CD4-positive, alpha-beta T cell treated with Interleukin-6 at 100 ng/mL for 8 hours (primary cell): ENCODE measurements at places on chromosomes 1 and 21.

- DNase-seq = no peak
These were observed 16.0 kb downstream of the ZBTB17 start for GRCh38 chr1:15959827-15960446.

DNA sequence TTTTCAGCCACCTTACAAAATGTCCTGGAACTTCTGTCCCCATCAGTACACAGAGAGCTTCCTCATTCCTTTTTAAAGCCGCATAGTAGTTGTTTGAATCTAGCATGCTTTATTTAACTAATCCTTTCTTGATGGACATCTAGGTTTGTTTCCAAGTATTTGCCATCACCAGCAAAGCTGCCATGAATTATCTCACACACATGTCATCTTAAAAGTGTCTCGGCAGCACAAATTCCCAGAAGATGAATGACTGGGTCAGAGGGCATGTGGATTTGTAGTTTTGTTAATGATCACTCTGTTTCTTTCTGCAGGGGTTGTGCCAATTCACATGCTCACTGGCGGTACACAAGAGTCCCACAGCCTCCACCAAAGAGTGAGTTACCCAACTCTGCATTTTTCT, 68.3 kb downstream of the CLIC6 start:
- no peak for DNase-seq

DNA sequence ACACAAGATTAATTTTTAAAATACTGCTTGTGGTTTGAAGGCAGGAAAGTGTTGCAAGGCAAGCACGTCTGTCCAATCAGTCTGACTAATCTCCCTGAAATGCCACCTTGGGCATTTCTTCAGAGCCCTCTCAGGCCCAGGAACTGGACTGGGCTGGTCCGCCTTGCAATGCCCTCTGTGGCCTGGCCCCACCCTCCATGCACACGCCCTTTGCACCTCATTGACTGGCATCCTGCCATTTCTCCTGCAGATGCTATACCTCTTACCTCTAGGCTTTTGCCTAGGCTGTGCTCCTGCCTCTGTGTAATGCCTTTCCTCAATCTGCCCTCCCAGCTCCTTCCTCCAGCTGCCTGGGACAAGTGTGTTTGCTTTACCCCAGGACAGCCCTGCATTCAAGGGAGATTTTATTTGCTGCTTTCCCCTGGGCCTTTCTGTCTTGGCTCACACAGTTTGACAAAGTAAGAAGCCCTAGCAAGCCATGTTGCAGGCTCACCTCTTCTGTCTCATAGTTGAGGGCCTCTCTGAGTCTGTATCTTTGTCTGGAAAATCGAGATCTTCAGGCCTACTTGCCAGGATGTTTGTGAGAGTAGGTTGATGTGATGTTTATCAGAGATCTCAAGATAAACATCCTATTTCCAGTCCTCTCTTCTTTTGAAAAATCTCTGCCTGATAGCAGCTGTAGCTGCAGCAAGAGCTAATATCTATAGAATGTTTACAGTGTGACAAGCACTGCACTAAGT, 149.2 kb upstream of the JUN start:
- no peak for DNase-seq

GRCh38 chr1:2526824-2527555, 594 bp upstream of the PANK4 start:
- no peak for DNase-seq

GRCh38 chr1:180836449-180836848, 76.2 kb upstream of the KIAA1614 start:
- DNase-seq = no peak

- no peak for DNase-seq
These were observed 128.0 kb downstream of the ACTL8 start for GRCh38 chr1:17883136-17883535.

- DNase-seq = no peak
These were observed 13.4 kb downstream of the ITSN1 start for GRCh38 chr21:33655588-33656221.

DNA sequence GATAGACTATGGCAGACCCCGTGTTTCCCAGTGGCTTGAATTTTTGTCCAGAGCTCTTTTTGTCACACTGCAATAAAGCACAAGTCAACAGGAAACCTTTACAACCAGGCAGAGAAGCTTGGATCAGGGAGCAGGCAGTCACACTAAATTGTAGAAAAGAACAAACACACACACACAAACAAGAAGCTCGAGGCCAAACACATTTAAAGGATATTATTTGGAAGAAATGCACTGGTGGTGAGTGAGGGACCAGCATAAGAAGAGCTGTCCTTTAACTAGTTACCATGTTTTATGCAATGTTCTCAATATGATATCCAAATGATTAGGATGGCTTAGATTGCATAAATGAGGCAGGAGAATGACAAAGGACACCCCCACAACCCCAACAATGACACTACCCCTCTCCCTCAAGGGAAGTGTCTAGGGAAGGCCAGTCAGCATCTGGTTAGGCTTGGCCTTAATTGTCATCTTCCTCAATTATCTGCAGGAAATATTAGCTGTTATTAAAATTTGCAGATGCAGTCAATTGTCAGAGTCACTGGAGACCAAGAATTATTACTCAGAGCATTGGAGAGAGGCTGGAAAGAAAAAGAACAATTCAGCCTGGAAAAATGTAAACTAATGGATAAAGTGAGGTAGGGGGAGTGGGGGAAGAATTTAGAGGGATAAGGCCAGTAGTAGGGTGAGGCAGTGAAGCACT, 35.3 kb downstream of the DDR2 start:
- no peak for DNase-seq

- no peak for DNase-seq
These were observed 62.0 kb upstream of the HOOK1 start for GRCh38 chr1:59752556-59753414.

DNA sequence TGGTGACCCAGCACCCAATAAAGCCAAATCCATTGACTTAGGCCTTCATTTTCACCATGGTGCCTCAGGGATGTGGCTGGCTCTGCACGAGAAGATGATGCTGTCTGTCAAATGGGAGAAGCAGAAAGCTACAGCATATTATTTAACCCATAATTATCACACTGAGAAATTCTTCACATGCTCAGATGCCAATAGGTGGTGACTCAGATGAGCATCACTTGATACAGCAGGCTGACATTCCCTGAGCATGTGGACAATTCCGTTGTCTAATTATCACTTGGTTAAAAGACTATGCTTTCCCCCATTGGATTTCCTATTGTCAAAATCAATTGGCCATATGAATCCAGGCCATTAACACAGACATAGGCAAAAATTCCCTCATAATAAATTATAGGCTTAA, 44.0 kb upstream of the HSD3B1 start:
- DNase-seq = no peak

DNA sequence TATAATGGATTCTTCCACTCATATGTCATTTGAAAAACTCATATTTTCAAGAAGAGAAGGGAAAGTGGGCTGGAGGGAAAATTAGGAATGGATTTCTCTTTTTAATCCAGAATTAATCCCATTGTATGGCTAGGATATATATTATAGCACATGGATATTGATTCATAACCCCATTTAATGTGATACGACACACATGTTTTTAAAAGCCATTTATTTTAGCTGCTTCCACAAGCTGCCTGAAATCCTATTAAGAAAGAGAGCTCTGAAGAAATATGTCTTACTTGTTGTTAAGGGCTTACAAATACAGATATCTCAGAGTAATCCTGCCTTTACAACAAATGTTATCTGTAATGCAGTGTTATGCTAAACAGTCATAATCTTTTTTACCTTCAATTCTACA, 598.6 kb downstream of the AMY1C start:
- no peak for DNase-seq

DNA sequence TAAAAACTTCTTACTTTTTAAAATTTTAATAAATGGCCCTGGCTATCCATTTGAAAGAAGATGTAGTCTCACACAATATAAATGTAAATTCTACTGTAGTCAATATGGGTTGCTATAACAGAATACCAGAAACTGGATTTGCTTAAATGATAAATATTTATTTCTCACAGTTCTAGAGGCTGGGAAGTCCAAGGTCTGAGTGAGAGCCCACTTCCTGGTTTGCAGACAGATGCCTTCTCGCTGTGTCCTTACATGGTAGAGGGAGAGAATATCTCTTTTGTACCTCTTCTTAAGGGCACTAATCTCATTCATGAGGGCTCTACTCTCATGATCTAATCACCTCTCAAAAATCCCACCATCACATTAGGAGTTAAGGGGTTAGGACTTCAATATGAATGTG, 35.2 kb downstream of the EXO1 start:
- no peak for DNase-seq

DNA sequence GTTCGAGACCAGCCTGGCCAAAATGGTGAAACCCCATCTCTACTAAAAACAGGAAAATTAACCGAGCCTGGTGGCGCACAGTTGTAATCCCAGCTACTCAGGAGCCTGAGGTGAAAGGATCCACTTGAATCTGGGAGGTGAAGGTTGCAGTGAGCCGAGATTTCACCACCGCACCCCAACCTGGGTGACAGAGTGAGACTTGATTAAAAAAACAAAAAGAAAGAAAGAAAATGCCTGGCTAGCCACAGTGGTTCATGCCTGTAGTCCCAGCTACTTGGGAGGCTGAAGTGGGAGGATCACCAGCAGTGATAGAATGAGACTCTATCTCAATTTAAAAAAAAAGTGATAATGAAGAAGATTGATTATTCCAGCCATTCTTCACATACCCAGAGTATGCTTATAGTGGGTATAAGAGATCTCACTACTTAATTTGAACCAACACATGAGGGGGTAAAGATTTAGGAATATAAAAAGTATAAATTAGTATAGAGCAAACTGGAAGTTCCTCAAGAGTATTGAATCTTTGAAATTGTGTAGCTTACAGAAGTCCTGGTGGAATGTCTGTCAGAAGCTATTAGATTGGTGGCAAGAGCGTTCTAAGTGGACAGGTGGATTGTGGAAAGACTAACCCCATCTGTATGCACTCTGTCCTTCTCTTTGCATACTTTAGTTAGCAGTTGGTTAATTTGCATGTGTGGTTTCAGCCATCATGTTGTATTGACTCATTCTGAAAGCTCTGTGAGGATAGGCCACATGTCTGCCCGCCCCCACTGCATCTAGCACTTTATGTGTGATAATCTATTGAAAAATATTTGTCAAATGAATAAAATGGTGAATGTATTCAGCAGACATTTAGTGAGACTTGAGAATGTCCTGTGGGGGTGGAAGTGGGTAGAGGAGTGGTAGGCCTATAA, 25.0 kb downstream of the RLF start:
- DNase-seq = no peak

DNA sequence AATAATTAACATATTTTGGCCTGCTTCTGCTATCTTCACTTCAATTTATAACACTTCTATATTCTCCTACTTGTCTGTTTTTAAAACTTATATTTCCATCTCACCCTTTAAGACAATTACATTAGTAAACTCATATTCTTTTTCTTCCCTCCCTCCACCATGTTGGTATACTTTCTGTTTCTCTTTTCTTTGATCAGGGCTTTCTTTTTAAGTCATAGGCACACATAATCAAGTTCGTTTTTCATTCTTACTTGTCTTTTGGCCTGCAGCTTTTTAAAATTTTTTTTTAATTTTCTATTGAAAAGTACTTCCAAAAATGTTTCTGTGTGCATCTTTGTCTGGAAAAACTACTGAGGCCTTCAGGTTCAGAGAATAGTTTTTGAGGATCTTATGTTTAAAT, 2.3 kb downstream of the PYHIN1 start:
- DNase-seq = peak; percentile 15

- DNase-seq = no peak
These were observed 5.9 kb upstream of the PRKAA2 start for GRCh38 chr1:56639211-56639610.

GRCh38 chr1:222421380-222421779, 126.5 kb downstream of the HHIPL2 start:
- DNase-seq = no peak

- no peak for DNase-seq
These were observed 2.3 kb downstream of the TTC24 start for GRCh38 chr1:156581661-156582387.

DNA sequence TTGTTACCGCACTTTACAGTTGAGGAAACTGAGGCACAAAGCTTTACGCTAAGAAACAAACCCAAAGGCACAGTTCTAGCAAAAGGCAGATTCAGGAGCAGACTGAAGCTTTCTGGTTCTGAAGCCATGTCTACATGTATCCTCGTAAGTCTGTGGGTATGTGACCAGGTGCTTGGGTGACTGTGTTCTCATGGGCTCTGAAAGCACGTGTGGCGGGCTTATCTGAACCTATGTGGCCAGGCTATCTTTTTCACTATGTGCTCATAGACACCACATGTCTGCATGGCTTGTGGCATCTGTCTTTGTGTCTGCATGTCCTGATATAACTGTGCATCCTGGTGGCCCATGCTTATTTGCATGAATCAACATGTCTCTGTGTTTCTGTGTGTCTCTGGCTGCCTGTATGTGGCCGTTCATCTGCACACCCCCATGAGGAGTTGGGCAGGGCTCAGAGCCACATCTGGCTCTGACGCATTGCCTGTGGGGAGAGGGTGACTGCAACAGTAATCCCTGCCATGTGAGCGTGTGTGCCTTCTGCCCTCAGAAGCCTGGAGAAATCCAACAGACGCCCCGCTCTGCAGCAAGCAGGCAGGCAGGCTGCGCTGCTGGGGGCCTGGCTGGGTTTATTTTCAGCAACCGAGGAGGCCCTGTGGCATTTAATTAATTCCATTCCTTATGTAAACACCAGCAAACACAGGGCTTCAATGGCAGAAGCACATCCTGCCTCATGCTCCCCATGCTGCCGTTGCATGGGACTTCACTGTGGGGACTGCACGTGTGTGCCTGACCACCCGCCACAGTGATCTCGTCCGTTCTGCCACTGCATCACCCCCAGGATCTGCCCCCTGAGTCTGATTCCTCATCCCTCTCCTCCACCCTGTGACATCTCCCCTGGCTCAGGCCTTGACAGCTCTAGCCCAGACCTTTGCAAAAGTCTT, 115.4 kb downstream of the TRABD2B start:
- no peak for DNase-seq

DNA sequence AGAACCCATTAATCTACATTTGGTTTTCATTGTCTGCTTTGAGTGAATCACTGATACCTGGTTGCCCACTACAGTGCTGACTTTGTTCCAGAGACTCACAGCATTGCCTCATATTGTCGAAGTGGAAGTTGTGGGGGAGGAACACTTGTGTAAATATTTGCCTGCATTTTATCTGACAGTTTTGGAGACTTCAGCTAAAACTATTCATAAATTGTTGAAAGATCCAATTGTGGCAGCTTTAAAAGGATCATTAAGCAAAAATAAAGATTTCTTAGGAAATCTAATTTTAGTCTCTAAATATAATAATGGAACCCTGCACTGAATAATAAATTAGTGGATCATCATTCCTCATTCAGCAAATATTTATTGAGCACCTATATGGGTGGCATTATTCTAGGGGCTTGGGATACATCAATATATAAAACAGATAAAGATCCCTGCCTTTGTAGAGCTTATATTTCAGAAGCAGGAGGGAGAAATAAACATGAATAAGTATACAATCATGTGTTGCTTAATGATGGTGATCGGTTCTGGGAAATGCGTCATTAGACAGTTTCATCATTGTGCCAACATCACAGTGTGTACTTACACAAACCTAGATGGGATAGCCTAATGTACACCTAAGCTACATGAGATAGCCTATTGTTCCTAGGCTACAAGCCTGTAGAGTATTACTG, 73.5 kb downstream of the OSBPL9 start:
- DNase-seq = no peak

- no peak for DNase-seq
These were observed 30.2 kb downstream of the ABCA4 start for GRCh38 chr1:94090761-94091160.

- no peak for DNase-seq
These were observed 436.3 kb downstream of the PTPRU start for GRCh38 chr1:29672416-29673227.

- no peak for DNase-seq
These were observed 8.6 kb upstream of the LRRC8B start for GRCh38 chr1:89516055-89516454.

GRCh38 chr21:26519142-26519541, 53.9 kb downstream of the CYYR1 start:
- DNase-seq = no peak

GRCh38 chr1:49187056-49187455, 410.4 kb upstream of the BEND5 start:
- no peak for DNase-seq
